NCI-H345 (cell line): ENCODE measurements at places on chromosomes 5 and 9.

- peak; percentile 46 for DNase-seq
Measured at GRCh38 chr5:55344392-55344992, 36.7 kb downstream of the MTREX start.

DNA sequence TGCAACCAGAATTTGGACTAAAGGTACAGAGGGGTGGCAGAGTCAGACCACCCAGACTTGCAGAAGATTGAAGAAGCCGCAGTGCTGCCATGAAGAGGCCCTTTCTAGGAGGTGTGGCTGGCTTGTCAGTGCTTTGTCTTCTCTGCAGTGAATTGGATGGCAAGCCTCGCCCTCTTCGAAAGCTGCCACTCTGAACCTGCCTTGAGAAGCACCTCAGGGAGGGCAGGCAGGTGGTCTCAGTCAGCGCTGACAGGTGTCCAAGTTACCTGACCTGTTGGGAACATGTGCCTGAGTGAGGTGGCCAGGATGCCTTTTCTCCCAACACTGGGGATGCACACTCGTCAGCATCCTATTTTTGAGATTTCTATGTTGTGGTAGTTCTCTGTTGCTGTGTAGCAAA is 6.2 kb downstream of the TENT4A start:
- no peak for DNase-seq

DNA sequence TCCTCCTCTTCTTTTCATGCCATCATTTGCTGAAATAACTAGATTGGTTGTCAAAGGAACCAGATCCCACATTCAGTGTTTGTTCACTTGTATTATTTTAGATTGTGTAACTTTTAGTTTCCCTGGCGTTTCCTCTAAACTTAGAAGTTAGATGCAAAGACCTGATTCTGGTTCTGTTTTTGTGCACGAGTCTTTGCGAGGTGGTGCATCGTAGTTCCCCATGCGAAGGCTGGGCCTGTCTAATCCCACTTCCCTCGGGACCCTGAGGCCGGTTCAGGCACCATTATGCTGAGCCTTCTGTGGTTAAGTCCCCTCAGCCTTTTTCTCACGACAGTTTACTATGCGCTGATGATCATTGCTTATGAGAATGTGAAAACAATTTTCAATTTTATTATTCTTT is 219.1 kb upstream of the OTULINL start:
- no peak for DNase-seq

DNA sequence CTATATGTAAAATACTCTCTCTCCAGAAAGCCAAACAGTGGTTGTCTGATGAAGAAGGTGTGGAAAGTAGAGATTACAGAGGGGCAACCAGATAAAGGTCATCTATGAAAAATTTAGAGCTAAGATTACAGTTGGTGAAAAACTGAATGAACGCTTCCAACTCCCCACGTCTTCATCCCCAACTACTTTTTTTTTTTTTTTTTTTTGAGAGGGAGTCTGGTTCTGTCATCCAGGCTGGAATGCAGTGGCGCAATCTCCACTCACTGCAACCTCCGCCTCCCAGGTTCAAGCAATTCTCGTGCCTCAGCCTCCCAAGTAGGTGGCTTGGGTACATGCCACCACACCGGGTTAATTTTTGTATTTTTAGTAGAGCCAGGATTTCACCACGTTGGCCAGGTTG is 64.3 kb downstream of the RAPGEF6 start:
- DNase-seq = no peak

DNA sequence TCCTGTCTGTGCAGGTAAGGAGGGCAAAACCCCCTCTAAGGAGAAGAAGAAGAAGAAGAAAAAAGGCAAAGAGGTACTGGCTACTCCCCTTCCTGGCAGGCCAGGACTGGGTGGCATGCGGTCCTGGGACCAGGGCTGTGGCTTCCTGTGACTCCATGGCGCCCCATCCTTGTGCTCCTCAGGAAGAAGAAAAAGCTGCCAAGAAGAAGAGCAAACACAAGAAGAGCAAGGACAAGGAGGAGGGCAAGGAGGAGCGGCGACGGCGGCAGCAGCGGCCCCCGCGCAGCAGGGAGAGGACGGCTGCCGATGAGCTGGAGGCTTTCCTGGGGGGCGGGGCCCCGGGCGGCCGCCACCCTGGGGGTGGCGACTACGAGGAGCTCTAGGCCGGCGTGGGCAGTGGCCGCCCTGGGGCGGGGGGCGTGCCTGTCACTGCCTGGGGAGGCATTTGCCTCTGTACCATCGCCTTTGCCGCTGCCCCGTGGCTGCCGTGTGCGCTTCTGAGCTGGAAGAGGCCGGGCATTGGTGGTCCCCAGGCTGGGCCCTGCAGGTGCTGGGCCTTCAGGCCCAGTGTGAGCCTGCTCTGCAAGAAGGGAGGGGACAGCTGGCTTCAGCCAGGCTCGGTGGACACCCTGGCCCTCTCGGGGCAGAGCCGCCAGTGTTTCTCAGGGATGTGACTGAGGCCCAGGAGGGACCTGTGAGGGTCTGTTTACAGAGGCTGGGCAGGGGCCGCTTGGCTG is 2.0 kb upstream of the AJM1 start:
- DNase-seq = no peak

DNA sequence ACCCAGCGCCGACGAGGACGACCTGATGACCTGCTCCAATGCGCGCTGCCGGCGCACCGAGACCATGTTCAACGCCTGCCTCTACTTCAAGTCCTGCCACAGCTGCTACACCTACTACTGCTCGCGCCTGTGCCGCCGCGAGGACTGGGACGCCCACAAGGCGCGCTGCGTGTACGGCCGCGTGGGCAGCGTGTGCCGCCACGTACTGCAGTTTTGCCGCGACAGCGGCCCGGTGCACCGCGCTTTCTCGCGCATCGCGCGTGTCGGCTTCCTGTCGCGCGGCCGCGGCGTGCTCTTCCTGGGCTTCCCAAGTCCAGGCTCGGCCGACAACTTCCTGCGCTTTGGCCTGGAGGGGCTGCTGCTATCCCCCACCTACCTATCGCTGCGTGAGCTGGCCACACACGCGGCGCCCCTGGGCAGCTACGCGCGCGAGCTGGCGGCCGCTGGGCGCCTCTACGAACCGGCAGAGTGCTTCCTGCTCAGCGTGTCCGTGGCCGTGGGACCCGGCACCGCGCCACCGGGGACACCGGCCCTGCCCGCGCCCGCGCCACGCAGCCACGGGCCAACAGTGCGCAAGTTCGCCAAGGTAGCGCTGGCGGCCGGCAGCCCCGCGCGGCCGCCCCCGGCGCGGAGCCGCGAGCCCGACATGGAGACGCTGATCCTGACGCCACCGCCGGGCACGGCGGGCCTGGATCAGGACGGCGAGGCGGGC is 2.7 kb upstream of the PHPT1 start:
- DNase-seq = no peak

GRCh38 chr5:8993031-8993430 is 552.8 kb downstream of the SEMA5A start:
- no peak for DNase-seq

- no peak for DNase-seq
Measured at GRCh38 chr5:9374025-9374424, 171.8 kb downstream of the SEMA5A start.

DNA sequence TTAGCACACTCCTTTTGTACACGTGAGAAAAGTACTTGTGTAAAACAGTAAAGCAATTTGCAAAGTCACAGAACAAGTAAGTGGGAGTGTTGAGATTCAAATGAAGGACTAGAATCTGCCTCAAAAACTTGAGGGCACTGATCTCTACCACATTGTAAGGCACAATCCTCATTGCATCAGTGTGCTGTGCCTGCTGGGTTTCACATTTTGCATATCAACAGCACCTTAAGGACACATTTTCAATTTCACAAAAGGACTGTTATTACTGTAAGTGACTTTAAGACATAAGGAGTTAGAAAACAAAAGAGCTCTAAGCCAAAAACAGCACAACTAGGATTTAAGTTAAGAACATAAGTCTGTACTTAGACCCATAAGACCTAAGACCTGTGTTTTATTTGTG is 44.7 kb upstream of the HK3 start:
- DNase-seq = no peak

DNA sequence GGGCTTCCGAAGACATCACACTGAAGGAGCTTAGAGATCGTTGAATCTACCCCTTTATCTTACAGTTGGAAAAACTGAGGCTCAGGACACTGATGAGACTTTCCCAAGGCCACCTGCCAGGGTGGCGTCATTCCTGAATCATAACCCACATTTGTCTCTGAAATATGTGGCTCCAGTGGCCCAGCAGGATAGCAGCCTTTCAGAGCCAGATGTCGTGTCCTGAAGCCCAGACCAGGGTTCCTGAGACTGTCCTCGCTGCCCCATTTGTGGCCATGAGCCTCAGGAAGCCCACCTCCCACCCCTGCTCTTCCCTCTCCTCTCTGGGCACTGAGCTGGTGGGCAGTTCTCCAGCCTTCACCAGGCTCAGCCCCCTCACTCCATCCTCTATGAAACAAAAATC is 2.4 kb downstream of the HMCN2 start:
- DNase-seq = no peak

- no peak for DNase-seq
Measured at GRCh38 chr9:27457445-27457844, 66.6 kb upstream of the IFNK start.

DNA sequence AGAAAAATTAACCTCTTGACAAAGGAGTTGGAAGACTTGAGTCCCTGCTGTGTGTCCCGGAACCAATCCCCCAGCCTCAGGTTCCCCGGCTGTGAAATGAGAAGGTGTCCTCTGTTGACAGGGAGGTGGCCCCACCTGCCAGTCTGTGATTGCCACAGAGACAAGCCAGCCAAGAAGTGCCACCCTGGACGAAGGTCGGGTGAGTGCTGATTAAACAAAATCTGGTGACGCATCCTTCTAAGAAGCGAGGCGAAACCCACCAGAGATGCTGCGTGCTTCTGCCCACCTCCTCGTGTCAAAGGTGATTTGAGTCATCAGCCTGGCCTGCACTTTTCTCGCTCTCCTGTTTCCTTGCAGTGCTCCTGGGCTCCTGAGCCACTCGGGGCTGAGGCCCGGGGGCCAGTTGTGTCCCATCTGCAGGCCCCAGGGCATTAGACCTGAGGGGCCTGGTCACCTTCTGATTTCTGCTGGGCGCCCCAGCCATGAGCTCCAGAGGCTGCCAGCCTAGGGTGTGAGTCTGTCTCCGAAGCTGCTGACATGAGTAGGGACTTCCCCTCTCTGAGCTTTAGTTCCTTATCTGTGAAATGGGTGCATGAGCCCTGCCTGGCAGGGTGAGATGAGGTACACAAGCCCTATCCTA is 28.7 kb downstream of the NEK6 start:
- no peak for DNase-seq

DNA sequence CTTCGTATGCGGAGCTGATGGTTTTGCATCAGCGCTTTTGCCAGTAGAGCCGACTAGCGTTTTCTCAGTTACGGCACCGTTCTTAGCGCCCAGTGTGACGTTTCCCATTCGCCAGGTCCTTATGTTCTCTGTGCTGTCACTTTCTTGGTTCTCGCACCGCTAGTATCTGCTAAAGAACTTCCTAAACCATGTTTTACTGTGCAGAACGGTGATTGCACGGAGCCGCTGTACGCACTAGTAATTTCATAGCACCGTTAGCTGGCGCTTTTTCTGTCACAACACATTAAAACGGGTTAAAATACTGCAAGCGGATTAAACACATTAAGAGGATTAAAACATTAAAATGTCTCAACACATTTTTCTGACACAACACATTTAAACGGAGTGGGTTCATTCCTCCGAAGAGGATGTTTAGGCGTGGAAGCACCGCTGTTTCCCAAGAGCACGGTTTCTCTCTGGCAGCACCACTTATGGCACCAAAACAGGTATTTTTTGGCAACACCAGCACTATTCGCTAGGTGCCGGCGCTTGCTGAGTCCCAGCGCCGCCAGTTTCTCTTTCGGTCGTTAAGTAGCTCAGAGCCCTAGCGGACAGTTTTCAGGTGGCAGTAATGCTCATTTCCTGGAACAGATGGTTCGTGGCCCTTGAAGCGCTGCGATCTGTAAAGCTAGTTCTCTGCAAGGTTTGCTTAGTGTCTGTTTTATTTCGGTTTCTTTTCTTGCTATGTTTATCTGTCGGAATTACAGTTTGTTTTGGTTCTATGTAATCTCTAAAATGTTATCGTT is 20.3 kb downstream of the ANXA2R start:
- peak; percentile 69 for DNase-seq

DNA sequence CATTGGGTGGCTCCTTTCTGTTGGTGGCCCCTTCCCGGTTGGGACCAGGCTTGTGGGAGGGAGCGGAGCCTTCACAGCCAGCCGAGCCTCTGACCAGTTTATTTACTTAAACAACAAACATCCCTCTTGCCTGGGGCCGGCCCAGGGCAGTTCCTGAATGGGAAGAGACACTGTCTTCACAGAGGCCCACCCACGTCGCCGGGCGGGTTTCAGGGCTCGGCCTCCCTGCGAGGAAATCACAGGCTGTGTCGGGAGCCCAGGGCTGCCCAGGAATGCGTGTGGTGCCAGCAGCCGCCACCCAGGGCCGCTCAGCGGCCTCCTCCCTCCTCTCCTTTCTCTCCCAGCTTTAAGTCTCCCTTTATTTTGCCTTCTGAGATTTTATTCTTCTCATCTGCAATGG is 132.5 kb downstream of the HSD17B3 start:
- DNase-seq = no peak

DNA sequence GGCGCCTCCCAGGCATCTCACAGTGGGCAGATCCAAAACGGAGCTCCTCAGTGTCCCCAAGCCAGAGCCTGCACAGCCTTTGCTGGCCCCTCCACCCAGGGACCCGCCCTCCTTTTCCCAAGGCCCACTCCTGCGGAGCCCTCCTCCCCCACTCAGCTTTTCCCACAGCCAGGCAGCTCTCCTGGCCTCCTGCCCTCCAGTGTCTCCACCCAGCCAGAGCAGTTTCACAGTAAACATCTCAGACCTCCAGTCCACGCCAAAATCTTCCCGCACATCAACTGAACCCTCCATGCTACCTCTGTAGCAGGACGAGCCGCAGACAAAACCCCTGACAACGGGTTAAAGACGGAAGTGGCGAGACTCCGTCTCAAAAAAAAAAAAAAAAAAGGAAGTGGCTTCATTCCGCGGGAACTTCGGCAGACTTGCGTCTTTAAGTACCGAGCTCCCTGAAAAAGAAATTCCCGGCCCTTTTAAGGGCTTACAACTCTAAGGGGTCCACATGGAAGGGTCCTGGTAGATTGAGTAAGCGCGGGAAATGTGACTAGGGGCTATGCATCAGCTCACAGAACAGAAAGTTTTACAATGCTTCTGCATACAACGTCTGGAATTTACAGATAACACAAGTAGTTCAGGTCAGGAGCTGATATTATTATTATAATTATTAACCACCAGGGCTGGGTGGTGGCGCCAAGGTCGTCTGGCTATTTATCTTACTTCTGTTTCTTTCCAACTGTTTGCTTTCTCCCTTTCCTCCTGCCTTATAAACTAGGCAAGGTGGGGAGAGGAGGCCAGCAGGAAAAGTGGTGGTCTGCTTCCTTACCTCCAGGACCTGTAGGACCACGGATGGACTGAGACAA is 11.4 kb upstream of the GRIN1 start:
- DNase-seq = no peak

DNA sequence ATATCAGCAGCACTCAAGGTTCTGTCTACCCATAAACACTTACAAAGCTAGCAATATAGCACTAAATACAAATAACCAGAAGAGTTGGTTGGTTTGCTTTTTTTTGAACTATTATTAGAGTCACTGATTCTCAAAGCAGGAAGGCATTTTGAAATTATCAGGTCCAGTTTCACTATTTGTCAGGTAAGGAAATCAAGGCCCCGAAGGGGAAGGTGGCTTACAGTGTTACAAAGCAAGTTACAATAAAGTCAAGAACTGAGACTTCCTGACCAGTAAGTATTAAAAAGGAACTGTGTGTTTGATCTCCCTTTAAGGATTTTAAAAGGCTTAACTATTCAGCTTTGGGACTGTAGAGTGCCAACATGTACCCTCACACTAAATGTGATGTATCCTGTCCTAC is 10.8 kb downstream of the C5orf15 start:
- DNase-seq = no peak

- DNase-seq = no peak
Measured at GRCh38 chr5:65076251-65076869, 307.6 kb downstream of the CWC27 start.
